Inflammatory macrophage treated with lipopolysaccharide for 1 hour (primary cell): ENCODE measurements at places on chromosomes 13 and 19.

GRCh38 chr13:93262729-93263345 is 36.2 kb downstream of the GPC6 start:
- no peak for DNase-seq

- peak; percentile 90 for DNase-seq
Measured at GRCh38 chr19:18291590-18292461, 10.4 kb upstream of the JUND start.

GRCh38 chr13:24649688-24650043 is 30.5 kb upstream of the ATP12A start:
- no peak for DNase-seq

DNA sequence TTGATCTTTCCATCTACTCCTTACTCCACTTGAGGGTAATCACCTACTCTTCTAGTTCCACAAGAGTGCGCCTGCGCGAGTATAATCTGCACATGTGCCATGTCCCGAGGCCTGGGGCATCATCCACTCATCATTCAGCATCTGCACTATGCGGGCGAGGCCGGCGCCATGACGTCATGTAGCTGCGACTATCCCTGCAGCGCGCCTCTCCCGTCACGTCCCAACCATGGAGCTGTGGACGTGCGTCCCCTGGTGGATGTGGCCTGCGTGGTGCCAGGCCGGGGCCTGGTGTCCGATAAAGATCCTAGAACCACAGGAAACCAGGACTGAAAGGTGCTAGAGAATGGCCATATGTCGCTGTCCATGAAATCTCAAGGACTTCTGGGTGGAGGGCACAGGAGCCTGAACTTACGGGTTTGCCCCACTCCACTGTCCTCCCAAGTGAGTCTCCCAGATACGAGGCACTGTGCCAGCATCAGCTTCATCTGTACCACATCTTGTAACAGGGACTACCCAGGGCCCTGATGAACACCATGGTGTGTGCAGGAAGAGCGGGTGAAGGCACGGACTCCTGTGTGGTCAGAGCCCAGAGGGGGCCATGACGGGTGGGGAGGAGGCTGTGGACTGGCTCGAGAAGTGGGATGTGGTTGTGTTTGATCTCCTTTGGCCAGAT is 2.7 kb upstream of the KLK2 start:
- no peak for DNase-seq

- DNase-seq = no peak
Measured at GRCh38 chr13:93716623-93717022, 490.0 kb downstream of the GPC6 start.

DNA sequence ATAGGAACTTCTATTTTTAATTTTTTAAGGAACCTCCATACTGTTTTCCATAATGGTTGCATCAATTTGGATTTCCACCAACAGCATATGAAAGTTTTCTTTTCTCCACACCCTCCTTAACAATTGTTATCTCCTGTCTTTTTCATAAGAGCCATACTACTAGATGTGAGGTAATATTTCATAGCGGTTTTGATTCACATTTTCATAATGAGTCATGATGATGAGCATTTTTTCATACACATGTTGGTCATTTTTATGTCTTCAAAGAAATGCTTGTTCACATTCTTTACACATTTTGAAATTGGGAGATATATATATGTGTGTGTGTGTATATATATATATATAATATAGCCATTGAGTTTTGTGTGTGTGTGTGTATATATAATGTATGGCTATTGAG is 420.3 kb upstream of the PCDH9 start:
- DNase-seq = no peak

- no peak for DNase-seq
Measured at GRCh38 chr19:13839938-13840304, 37.0 kb upstream of the NANOS3 start.

- DNase-seq = no peak
Measured at GRCh38 chr19:19081642-19082151, 17.9 kb downstream of the SLC25A42 start.

DNA sequence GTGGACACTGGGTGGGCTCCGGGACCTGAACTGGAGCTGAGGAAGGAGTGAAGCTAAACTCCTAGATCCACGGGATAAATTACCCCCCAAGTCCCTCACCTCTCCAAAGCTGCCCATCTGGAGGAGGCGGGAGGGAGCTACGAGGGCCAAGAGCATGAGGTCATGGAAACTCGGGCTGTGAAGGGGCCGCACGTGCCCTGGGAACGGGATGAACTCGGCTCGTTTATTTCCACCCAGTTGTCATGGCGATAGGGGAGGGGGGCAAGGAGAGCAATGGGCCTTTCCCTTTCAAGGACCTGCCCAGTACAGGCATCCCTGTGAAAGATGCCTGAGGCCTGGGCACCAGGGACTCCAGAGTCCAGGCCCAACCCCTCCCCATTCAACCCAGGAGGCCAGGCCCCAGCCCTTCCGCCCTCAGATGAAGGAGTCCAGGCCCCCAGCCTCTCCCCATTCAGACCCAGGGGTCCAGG is 3.8 kb downstream of the PPP1R12C start:
- DNase-seq = no peak

GRCh38 chr13:46961719-46962118 is 64.9 kb upstream of the HTR2A start:
- DNase-seq = peak; percentile 87

- DNase-seq = no peak
Measured at GRCh38 chr19:32287811-32288227, 57.6 kb upstream of the ZNF507 start.

GRCh38 chr13:98476106-98476505 is 100.8 kb downstream of the STK24 start:
- no peak for DNase-seq

DNA sequence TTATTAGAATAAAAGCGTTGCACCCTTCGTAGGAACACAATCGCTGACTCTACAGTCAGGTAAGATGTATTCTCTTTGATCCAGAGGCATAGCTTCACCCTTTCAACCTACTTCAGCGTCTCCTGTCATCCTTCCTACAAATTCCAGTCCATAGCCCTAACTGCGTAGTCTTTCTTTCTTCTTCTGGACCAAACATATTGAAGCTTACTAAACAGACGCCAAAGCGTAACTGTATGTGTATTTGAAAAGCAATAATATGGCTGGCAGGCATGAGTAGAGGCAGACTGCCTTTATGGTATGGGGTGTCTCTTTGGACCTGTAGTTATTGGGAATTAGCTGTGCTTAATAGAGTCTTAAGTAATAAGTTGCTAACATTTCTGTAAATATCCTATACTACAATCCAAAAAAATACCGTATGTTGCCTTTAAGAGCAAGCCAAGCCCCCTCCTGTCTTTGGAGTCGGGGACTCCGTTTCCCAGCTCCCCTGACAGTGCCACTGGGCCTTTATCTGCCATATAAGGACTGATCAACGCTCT is 392 bp upstream of the ZNF548 start:
- no peak for DNase-seq

DNA sequence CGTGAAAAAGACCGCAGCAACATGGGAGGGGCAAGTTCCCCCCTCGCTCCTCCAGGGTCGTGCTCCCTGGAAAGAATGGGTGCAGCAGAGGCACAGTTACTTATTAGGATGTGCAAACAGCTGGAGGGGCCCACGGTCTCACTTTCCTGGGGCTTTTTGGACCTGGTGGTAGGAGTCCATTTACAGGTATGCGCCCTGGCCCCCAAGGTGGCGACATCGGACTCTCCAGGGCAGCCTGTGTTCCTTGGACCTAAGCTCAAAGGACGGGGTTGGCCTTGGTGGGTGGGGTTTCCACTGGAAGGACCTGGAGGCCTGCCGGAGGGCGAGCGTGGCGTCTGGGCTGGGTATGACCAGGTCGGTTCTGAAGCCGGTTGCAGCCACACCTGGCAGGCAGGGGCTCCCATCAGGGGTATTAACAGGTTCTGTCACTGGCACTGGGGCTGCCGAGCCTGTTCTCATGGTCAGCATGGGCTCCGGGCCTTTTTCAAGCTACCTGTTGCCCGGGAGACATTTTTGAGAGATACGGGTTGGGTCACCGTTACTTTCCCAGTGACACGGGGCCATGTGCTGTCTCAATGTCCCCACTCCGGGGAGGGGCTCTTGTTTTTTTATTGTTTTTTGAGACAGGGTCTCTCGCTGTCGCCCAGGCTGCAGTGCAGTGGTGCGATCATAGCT is 5.9 kb downstream of the ZFR2 start:
- no peak for DNase-seq

- DNase-seq = no peak
Measured at GRCh38 chr19:4606921-4607678, 32.2 kb upstream of the TNFAIP8L1 start.

GRCh38 chr19:54456423-54457373 is 6.9 kb downstream of the LENG9 start:
- DNase-seq = no peak

DNA sequence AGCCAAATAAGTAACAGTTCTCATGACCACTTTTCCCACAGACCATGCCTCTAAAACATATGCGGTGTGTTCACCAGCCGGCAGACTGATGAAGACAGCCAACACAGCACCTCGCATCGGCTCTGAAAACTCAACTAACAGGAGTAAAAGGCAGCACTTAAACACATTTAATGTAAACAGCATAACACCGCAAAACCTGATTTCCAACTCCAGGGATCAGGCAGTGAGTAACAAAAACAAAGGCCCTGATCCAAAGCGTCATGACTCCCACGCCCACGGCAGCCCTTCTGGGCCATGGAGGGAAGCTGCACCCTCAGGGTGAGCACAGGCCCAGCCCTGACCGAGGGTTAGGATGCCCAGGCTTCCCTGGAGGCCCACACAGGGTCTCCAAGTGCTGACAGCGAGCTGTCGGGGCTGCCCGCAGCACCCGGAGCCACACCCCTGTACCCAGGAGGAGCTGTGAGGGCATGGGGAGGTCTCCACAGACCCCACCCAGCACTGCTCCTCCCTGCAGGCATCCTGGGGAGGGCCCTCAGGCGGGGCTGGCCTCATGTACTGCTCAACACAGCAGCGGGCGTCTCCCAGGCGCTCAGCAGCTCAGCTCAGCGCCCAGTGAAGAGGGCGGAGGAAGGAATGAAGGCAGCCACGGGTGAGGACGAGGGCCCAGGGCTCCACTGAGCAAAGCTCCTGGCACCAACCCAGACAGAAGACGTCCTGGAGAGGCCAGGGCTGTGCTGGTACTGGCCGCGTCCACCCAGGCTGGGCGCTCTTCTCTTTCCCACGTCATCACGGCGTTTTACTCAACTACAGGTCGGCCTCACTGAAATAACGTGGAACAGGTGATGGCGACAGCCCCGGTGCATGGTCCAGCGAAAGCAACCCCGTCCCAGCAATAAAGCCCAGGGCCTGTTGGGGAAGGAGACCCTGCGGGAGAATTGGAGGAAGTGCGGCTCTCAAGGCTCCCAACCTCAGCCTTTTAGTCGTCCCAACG is 53.7 kb downstream of the RASA3 start:
- no peak for DNase-seq

DNA sequence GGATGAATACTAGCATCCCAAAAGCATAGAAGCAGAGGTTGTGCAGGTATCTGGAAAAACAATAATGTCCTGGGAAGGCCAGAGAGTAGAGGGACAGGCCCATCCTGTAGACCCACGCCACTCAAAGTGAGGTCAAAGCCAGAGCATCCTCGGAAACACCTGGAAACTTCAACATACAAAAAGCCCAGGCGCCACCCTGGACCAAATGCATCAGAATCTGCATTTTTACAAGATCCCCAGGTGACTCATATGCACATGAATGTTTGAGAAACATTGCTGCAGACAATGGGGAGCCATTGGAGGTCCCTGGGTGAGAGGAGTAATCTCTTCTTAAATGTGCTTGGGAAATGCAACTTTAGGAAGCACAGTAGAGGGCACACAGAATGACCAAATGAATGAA is 684.1 kb downstream of the DIAPH3 start:
- DNase-seq = no peak

- no peak for DNase-seq
Measured at GRCh38 chr13:112161521-112162301, 94.8 kb downstream of the SOX1 start.

DNA sequence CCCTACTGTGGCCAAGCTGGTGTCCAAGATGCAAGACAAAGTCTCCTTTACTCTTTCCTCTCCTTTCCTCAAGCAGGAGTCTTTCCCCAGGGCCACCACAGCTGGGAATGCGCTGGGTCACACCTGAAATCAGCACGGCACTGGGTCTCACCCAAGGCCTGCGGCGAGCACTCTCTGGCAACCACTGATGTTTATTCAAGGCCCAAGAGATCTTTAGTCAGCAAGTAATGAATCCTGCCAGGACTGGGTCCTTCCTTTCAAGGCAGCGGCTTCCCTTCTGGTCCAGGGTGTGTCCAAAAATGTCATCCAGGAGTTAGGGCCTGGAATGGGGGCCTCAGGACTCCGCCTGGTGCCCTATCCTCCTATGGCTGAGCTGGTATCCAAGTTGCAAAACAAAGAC is 24.1 kb downstream of the BLOC1S3 start:
- DNase-seq = no peak

GRCh38 chr19:36101550-36102327 is 9.2 kb upstream of the OVOL3 start:
- no peak for DNase-seq

DNA sequence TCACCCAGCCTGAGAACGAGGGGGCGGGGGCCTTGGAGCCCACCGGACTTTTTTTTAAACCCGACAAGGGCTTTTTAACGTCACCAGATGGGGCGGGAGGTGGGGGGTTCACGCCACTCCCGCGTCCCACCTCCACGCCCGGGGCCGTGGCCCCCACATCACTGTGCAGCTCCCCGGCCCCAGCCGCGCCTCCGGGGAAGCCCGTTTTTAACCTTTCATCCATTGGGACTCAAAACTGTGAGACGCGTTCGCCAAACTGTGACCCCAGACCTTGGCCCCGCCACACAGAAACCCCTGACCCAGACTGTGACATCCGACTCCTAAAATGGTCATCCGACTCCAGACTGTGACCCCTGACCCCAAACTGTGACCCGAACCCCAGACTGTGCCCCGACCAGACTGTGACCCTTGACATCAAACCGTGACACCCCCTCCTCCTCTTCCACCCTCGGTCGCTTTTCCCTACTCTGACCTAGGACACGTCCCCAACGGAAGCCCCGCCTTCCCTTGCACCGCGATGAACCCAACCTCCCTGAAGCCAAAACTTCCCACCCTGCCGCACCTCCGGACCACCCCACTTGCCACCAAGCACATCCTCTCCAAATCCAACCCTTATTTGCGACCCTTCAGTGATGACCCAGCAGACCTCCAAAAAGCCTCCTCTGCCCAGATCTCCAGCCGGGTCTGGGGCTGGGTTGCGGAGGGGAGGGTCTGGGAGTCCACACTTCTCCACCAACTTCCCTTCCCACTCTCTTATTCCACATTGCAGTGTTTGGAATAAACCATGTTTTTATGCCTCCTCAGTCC is 1.5 kb upstream of the GRWD1 start:
- DNase-seq = no peak
